H9 (cell line): ENCODE measurements at places on chromosomes 3 and 15. TPM values are rescaled to one million over a fixed set of nuclear protein-coding genes. Genes with fewer than 3 reads are reported as not detected.

The OR5K2 gene
- total RNA-seq, result not detected in 2 replicates

The FSIP1 gene
- total RNA-seq, result 0.64 and 0.96 TPM in 2 replicates

The RFTN1 gene
- total RNA-seq, result 2.2 and 2.5 TPM in 2 replicates

The SLC12A1 gene
- 0.04 and 0.07 TPM in 2 replicates for total RNA-seq

The ABHD17C gene
- 21.5 and 25.1 TPM in 2 replicates for total RNA-seq

The HHLA2 gene
- not detected in 2 replicates for total RNA-seq

The SLC9C1 gene
- 0.15 and 0.50 TPM in 2 replicates for total RNA-seq

The C3orf20 gene
- total RNA-seq, result not detected in 2 replicates

The GATM gene
- 9.0 and 10.7 TPM in 2 replicates for total RNA-seq

The C3orf85 gene
- not detected in 2 replicates for total RNA-seq

The CFAP44 gene
- 2.0 and 3.7 TPM in 2 replicates for total RNA-seq

The MAPK6 gene
- 88.6 and 94.1 TPM in 2 replicates for total RNA-seq

The ALDH1A3 gene
- total RNA-seq, result 9.2 and 10.0 TPM in 2 replicates

DNA sequence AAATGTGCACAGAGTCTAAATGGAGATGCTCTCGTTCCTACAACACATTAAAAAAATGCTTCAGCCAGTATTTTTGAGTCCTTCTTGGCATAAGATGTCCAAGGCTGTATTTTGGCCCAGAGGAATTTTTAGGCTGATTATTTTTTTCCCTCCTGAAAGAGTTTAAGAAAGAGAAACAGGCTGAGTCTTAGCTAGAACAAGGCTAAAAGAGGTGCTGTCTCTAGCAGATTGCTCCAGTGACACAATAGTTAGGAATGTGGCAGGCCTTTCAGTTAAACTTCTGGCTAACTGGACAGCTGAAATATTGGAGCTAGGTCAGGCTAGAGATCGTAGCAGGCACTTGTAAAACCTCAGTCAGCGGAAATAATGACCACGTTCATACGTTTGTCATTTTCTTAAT lies 271.4 kb upstream of the RARB start:
- DNase-seq, result no peak

GRCh38 chr3:39752019-39752637 lies 57.3 kb upstream of the MYRIP start:
- no peak for DNase-seq

- DNase-seq, result no peak
These were observed 22.0 kb downstream of the TGFBR2 start for GRCh38 chr3:30628205-30628900.

DNA sequence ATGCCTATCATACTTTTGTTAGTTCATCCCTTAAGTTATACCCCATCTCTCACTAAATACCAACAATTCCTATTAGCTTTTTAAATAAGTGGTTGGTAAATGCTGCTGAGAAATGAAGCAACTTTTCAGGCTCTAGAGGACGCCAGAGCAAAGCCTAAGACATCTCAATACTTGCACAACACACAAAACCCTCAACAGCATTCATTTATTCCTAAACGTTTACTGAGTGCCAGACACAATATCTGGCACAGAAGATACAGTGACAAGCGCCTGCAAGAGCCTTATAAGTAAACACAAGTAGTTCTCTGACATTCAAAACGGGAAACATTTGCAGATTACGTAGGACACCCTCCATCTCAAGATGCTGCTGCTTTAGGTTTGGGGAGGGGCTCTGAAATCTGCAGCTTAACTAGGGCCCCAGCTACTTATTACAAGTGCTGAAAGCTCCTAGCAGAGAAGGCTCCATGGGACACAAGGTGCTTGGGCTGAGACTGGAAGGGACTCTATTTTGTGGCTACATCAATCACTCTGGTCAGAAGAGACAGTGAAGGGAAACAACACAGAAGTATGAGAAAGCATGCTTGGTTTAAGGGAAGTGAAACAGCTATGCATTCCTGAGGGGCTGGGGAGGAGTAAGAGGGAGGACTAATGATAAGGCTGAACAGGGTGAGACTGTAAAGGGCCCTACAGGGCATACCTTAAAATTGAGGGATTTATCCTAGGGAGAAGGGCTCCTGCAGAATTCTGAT lies 311.3 kb downstream of the PLCL2 start:
- DNase-seq, result no peak

DNA sequence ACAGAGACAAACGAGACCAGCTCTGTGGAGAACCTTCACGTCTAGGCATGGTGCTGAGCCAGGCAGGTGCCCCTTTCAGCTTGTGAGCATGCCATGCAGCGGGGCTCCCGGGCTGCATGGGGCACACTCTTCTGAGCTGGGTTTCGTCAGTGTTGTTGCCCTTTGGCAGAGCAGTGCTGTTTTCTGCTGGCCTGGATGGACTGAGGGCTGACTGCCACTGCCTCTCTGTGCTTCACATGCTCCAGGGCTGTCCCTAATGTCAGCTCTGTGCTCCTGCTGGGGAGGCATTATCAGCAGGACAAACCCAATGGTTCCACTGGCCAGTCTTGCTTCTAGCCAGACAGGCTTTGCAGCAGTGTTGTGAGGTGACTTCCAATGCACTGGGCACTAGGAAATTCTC lies 9.5 kb downstream of the GASK1A start:
- DNase-seq, result no peak

GRCh38 chr15:79773128-79773527 lies 123.7 kb downstream of the MTHFS start:
- DNase-seq, result no peak

DNA sequence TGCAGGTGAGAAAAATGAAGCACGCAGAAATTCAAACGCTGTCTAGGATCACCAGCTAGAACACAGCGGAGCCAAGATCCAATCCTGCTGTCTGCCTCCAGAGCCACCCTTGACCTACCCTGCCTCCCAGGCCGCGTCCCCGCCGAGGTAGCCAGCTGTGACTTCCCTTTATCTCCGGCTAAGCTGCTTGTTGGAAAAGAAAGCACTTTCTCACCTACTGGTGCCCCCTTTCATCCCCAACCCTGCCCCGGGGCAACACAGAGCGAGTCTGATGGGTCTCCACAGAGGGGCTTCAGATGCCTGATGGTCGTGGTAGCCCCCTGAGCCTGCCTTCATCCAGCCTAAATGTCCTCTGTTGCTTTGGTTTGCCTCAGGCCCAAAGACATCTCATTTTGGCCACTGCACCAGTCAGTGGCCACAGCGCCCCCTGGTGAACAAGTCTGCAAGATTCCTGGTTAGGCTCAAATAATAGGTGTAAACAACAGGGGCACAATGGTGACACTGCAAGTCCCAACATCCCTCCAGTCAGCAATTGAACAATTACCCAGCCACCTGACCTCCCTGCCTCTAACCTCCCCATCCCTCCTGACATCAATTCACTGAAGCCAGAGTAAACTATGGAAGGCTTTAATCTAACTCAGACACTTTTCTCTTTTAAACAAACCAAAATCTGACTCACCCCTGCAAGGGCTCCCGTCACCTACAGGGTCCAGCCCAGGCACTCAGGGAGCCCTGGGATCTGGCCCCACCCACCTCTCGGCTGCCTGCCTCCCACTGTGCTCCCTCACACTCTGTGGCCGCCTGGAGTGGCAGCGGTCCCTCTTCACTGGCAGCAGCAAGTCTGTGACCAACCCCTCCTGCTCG lies 27.3 kb upstream of the BCL2L10 start:
- peak; percentile 85 for DNase-seq

GRCh38 chr3:110021659-110022058 lies 684.3 kb upstream of the DPPA4 start:
- no peak for DNase-seq

- DNase-seq, result no peak
These were observed 289.1 kb downstream of the GAP43 start for GRCh38 chr3:115912372-115912771.

DNA sequence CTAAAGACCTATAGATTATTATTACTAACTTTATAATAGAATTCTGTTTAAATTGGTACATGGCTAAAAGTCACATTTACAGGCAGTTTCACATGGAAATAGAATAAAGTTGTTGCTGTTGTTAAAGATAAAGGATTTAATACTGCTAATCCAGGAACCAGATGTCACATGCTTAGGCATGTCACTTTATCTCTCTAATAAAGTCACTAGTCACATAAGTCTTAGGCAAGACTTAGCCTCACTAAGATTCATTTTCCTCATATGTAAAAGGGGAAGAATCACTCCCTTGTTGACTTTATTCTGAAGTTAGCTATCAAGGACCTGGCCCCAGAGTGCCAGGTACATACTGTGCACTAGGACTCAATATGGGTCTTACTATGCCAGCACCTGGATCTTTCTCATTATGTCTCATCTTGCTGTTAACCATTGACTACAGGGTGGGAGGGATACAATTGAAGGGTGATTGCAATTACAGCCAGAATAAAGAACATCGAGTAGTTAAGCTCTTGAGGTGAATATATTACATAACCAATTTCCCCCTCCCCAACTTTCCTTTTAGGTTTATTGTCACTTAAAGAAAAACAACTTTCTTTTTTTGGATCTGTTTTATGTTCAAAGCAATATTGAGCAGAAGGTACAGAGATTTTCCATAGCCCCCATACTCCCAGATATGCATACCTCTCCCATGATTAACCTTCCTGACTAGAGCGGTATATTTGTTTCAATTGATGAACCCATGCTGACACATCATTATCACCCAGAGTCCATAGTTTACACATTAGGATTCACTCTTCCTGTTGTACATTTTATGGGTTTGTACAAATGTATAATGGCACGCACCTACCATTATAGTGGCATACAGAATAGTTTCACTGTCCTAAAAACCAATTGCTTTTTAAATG lies 36.6 kb downstream of the LNP1 start:
- DNase-seq, result no peak

DNA sequence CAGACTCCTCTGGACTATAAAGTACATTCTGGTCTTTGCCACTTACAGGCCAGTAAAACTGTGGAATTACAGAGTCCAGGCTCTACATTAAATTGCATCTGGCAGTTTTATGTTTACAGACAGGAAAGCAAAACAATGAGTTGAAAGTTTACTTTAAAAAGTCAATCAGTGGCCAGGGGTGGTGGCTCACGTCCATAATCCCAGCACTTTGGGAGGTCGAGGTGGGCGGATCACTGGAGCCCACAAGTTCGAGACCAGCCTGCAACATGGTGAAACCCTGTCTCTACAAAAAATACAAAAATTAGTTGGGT lies 53.8 kb downstream of the TM4SF4 start:
- DNase-seq, result no peak

DNA sequence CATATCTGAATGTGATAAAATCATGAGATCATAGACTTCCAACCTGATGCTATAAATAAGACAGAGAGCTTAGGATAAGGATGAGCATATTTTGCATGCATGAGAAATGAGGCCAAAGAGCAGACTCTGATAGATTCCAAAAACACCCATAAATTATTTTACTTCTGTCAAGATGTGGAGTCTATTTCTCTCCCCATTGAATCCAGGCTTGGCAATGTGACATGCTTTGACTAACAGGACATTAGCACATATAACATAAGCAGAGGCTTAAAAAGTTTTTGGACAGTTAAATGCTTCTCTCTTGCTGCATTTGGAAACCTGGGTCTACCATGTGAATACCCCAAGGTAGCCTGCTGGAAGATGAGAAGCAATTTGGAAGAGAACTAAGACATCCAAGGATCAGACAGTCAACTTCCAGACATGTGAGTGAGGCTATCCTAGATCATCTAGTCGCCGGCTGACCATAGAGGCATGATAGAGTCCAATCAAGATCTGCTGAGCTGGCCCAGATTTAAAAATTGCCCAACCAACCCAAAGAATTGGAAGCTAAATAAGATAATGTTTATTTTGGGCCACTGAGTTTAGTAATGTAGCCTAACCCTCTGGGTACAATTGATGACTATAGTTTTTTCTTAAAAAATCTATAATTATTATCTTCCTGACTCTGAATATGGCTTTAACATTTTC lies 30.3 kb downstream of the MYLK start:
- DNase-seq, result no peak

GRCh38 chr15:62874959-62875625 lies 167.5 kb upstream of the TPM1 start:
- DNase-seq, result no peak

- peak; percentile 91 for DNase-seq
These were observed 138.1 kb downstream of the TMCO5A start for GRCh38 chr15:38072348-38073177.

DNA sequence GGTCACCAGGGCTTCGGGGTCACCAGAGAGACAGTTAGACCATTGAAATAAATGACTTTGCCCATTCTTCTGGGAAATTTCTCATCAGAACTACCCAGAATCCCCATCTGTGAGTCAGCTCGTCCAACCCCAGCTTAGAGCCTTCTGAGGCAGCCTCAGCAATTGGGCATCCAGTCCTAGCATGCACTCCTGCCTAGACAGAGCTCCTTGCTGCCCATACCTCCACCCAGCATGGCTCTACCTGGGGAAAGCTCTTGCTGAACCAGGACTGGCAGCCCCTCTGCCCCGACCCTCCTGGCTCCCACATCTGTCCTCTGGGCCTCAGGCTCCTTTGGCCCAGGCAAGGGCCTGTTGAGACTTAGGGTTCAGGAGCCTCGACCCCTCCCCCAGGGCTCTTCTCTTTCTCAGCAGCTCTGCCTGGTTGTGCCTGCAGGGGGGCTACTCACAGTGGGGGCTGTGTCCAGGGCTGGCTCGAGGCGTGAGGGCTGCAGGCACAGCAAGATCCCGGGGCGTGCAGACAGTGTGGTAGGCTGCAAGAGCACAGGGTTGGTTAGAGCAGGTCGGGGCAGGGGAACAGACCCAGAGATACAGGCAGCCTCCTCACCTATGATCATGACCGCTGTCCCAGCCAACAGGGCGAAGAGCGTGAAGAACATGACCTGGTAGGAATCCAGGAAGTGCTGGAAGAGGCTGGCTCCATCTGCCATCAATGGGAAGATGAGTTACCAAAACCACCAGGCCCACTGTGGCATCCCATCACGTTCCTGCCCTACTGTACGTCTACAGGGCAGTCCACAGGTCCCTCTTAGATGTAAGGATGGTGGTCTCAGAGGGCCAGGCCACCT lies 101.3 kb downstream of the NUP210 start:
- no peak for DNase-seq

GRCh38 chr3:12040902-12041301 lies 36.7 kb downstream of the SYN2 start:
- DNase-seq, result no peak

DNA sequence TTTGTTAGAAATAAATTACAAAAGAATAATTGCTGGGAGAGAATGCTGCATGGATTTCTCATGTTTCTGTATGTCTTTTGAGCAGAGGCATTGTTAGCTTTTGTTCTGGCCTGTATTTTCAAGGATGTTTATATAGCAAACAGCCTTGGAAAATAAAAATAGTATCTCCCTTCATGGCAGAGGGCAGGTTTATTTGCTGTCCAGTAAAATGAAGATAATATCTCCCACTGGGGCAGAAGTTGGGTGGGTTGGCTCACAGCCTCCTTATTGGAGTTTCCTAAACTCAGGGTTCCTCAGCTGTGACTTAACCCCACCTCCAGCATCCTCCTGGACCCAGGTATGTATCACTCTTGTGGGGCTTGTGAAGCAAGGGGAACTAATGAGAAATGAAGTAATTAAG lies 43.7 kb upstream of the THSD4 start:
- DNase-seq, result no peak

GRCh38 chr3:111831840-111832239 lies 27.2 kb upstream of the PHLDB2 start:
- no peak for DNase-seq

- peak; percentile 42 for DNase-seq
These were observed 449 bp downstream of the ROBO1 start for GRCh38 chr3:79767194-79767904.
